Activated CD4-positive, alpha-beta T cell treated with anti-CD3 and anti-CD28 coated beads for 1 hour (primary cell): ENCODE measurements at places on chromosomes 1 and 21.

DNA sequence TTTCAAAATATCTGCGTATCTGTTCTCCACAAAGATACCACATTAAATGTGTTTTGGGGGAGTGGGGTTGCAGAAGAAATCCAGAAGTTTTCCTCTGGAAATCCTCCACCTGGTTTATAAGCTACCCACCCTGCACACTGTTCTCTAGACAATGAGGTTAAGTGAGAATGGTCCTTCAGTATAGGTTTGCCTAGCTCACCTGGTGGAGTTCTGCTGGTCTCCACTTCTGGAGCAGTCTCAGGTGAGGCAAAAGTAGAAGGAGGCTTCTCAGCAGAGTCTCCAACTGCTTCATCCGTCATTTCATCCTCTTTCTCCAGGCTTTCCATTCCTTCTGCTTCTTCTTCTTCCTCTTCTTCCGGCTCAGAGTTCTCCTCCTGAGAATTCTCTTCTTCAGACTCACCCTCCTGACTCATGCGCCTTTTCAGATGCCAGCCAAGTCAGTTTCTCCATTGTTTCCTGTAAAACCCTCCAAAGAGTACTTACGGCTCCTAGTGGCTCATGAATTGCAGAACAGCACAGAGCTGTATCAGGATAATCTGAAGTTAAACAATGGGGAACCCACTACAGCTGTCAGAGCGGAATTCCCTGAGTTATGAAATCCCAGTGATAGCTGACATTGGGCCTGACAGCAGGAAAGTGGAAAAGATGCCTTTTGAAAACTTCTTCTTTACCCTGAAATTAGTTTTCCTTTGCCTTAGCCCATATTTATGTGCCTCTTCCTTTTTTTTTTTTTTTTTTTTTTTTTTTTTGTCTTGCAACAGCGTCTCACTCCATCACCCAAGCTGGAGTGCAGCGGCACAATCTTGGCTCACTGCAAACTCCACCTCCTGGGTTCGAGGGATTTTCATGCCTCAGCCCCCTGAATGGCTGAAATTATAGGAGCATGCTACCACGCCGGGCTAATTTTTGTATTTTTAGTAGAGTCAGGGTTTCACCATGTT lies 38.5 kb downstream of the MSTO1 start:
- DNase-seq: no peak

- DNase-seq: no peak
Measured at GRCh38 chr1:86445919-86446318, 21.9 kb downstream of the CLCA2 start.

- DNase-seq: no peak
Measured at GRCh38 chr1:29632806-29633615, 396.7 kb downstream of the PTPRU start.

- DNase-seq: no peak
Measured at GRCh38 chr21:14824126-14824525, 240.7 kb downstream of the NRIP1 start.

DNA sequence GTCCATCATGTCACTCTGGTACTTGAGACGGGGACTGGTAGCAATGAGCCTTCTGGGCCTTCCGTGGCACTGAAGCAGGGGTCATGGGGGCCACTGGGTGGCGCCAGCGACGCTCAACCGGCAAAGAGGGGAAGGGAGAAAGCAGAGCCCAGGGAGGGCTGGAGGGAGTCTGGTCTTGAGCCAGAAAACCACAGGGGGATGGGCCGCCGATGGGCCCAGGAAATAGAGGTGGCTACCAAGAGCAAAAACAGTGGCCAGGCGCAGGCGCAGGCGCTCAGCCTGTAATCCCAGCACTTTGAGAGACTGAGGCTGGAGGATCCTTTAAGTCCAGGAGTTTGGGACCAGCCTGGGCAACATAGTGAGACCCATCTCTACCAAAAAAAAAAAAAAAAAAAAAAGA lies 21.8 kb downstream of the EXOC8 start:
- no peak for DNase-seq

- no peak for DNase-seq
Measured at GRCh38 chr1:58907398-58907797, 123.6 kb upstream of the JUN start.

- DNase-seq: no peak
Measured at GRCh38 chr21:36798491-36798890, 99.6 kb downstream of the SIM2 start.

GRCh38 chr1:198849093-198849492 lies 210.3 kb downstream of the PTPRC start:
- DNase-seq: no peak

GRCh38 chr1:23885222-23885621 lies 17.1 kb upstream of the FUCA1 start:
- DNase-seq: no peak

DNA sequence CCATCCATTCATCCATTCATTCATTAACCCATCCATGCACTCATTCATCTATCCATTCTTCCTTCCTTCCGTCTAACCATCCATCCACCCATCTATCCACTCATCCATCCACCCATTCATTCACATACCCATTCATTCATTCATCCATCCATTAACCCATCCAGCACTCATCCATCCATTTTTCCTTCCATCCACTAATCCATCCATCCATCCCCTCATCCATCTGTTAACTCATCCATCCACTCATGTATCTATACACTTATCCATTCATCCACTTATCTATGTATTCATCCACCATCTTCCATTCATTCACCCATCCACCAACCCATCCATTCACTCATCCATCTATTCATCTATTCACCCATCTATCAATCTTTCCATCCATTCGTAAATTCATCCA lies 107.8 kb downstream of the PRDM16 start:
- no peak for DNase-seq

GRCh38 chr1:84919461-84919970 lies 26.5 kb upstream of the LPAR3 start:
- no peak for DNase-seq

DNA sequence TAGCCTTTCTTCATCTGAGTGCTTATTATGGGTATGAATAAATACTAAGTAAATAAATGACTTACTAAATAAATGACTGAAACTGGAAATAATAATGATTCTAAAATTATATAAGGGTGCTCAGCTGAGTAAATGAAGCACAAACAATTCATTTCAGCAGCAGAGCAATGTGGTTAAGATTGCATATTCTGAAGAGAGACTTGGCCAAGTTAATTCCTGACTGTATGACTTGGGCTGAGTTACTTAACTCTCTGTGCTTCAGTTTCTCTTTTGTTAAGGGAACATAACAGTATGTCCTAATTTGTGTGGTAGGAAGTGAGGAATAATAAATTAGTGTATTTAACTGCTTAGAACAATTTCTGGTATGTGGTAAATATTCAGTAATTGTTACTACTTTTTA lies 19.1 kb downstream of the AGL start:
- DNase-seq: no peak

DNA sequence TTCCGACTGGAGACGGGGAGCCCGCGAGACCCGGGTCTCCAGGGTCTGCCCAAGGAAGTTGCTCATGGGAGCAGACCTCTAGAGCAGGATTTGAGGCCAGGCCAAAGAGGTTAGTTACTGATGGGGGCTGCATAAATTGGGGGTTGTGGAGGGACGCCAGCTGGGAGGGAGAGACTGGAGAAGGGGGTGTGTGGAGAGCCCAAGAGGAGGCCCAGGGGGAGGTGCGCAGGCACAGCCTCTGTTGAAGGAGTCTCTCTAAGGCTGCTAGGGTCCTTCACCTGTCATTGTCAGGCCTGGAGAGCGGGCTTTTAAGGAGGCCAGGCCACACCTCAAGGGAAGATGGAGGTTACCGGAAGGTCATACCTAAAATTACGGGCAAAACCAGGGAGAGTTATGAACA lies 363 bp downstream of the PLA2G5 start:
- no peak for DNase-seq

- no peak for DNase-seq
Measured at GRCh38 chr1:172496678-172497077, 36.3 kb upstream of the SUCO start.

DNA sequence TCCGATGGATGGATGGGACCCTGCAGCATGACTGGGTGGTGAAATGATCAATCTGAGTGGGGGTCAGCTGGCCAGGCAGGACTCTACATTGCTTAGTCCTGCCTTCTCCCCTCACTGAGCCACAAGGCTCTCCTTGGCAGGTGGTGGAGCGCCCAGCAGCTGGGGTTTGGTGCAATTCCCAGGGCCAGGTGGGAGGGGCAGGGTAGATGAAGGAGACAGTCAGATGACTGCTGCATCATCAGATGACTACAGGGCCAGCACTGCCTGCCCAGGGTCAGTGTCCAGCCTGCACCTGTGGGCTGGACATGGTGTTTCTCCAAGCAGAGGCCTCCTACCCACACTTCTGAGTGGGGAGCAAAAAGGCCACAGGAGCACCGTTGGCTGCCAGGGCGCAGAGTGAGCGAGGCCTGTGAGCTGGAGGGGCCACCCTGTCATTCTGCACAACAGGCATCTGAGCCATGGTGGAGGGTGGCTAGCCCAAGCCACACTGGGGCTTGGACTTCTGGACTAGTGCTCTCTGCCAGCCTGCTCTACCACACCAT lies 103.9 kb upstream of the EDN2 start:
- DNase-seq: no peak

DNA sequence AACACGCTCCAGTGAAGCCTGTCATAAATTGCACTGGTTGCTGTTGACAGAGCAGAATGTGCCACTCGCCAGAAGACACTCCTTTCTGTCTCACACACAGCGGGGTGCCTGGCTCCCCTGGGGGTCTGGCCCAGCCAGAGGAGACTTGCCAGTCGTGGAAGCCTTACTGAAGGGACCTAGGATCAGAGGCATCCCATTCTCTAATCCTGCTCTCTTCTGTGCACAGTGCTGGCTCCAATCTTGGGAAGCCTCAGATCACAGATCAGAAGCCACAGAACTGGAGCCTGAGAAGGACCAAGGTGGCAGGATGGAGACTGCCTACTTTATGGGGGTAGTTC lies 1.4 kb downstream of the SLC9A1 start:
- no peak for DNase-seq

GRCh38 chr1:53400761-53401674 lies 58.2 kb upstream of the DMRTB1 start:
- no peak for DNase-seq

GRCh38 chr1:3190256-3191041 lies 121.4 kb downstream of the PRDM16 start:
- no peak for DNase-seq

- no peak for DNase-seq
Measured at GRCh38 chr1:101698681-101699080, 298.0 kb downstream of the OLFM3 start.

- no peak for DNase-seq
Measured at GRCh38 chr1:228697207-228698016, 37.9 kb upstream of the RHOU start.

DNA sequence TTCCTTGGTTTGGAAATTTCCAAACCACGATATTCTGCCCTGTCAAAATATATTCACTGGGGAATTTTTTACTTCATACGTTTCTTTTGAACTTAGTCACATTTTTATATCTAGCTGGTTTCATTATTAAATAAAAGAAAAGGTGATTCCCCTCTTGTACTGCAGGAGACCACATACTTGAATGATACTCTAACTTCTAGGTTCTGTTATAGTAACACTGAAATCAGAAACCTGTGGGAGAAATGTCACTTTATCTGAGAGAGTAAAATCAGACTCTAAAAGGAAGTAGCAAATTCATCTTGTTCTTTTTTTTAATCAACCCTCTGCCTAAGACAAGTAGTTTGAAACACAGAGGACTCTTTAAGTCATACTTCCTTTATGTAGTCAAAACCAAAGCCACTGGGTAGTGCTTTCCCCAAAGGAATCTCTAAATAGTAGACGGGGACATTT lies 34.4 kb downstream of the MRPL39 start:
- DNase-seq: no peak

DNA sequence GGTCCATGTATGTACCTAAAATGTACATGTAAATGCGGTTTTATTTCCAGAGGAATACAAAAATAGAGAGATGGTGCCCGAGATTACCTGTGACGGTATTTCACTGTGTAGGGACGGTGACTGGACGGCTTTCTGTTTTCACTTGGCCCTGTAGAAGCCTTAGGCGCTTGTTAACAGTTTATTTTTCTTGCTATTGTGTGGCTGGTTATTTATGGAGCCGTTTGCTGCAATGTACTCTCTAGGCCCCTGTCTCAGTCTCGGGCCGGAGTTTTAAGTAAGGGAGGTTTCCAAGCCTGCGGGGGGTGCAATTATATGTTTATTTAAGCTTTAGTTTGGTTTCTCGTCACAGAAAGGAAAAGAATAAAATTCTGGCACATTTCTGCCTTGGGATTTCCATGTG lies 413 bp downstream of the EFCAB7 start:
- no peak for DNase-seq

DNA sequence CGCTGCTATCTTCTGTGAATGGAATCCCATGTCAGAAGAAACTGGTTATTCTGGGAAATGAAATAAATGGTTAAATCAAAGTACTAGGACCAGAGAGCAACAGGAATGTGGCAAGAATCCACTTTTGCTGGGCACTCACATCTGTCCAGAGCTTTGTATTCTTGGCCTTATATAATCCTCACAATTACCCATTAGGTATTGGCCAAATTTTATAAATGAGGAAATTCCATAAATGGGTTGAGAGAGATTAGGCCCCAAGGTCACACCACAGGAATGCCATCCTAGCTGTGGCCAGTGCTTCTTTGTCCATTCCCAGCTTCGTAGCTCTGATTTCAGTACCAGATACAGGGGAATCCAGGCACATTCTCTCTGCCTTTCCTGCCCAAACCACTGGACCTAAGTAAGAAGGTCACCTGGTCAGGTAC lies 76.1 kb upstream of the HOOK1 start:
- no peak for DNase-seq

DNA sequence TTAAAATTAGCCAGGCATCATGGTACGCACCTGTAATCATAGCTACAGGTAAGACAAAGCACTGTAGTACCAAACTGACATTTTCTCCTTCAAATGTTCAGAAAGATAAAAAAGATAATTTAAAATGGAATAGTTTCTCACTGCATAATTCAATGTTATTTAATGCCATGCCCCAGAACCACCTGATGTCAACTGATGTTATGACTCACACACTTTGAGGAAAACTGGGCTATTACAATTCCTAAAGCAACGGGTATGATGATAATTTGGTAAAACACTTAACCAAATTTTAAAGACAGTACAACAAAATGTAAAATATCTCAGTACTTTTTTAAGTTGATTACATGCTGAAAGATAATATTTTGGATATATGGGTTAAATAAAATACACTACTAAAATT lies 22.9 kb upstream of the PLEKHO1 start:
- no peak for DNase-seq
